ENCODE measurements at places on chromosomes 5 and 9.

- DNase-seq = no peak
Observed at GRCh38 chr5:126195410-126196100, 227.7 kb upstream of the GRAMD2B start.

DNA sequence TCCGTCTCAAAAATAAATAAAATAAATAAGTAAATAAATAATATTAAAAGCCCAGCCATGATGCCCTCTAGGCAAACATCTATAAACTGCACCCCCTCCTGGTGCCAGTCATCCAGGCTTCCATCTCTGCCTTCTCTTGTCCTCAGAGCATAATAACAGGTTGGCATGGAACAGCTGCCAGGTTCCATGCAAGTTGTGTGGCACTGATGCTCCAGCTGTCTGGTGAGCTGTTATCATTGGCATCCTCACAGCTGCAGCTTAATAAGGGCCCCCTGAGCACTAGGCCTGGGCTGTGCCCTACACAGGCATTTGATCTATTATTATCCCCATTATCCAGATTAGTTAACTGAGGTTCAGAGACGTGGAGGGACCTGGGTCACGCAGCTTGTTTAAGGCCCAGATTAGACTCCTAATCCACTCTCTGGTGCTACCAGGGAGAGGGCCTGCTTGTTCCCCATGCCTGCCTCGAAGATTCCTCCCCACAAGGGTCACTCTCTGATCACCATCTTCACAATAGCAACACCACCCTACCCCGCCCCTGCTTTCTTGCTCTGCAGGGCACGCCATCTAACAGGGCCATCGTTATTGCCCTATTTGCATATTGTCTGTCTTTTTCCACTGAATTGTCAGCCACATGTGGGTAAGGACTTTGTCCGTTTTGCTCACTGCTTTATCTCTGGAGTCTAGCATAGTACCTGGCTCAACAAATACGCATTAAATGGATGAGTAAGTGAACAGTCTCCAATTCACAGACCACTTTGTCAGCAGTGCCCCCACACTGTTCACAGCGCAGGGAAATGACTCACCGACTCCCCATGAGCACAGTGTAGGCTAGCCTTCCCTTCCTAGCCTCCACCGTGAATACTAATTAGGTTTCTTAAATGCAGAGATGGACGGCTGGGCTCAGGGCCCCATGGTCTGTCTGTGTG, 1.5 kb upstream of the DNM1 start:
- no peak for DNase-seq

DNA sequence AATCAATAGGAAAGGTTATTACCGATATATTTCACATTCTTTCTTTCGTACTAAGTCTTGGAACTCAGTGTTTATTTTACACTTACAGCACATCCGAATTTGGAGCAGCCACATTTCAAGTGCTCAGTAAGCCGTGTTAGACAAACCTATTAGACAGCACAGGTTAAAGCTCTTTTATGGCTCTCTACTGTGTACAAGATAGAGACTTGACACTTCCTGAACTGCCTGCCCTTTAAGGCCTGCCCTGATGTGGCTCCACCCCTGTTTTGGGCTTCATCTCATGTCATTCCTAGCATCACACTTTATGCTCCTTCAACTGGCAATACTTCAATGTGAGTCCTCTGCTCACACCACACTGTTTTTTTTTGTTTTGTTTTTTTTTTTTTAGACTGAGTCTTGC, 23.5 kb upstream of the SUSD1 start:
- DNase-seq = no peak

DNA sequence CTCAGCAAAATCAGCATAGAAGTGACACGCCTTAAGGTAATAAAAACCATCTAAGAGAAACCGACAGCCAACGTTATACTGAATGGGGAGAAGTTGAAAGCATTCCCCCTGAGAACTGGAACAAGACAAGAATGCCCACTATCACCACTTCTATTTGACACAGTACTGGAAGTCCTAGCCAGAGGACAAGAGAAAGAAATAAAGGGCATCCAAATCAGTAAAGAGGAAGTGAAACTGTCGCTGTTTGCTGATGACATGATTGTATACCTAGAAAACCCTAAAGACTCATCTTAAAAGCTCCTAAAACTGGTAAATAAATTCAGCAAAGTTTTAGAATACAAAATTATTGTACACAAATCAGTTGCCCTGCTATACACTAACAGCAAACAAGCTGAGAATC, 393.3 kb downstream of the KIF4B start:
- DNase-seq = no peak

DNA sequence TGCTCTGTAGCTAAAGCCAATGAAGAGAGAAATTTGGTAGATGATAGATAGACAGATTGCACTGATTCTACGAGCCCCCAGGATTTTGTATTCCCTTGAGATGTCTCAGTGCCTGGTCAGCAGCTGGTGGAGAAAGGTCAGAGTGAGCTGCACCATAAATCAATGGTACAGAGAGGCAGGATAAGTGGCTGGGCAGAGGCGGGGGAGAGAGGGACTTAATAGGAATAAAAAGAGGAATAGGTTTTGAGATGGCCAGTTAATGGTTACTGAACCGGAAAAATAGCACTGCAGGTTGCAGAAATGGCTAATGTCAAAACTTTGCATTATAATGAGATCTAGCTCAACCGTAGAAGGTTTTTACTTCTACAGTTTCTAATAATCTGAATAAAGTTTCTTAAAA, 47.9 kb upstream of the SLC12A2 start:
- no peak for DNase-seq

DNA sequence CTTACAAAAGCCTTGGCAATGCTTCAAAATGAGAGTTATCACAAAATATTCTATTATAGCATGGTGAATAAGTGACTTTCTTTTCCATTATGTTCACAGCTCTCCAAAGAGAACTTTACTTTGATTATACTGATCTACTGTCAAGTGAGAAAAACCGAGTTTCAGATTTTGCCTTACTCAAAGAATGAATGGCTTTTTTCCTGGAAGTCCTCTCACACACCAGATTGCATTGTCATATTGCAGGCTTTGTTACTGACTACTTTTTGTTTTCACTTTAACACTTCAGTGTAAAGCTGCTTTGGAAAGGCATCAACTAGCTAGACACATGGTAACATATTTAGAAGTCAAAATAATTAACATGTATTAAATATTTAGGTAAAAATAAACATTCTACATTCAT, 765.2 kb upstream of the NUDT12 start:
- DNase-seq = no peak

- no peak for DNase-seq
Observed at GRCh38 chr9:9387511-9388115, 1225.2 kb downstream of the PTPRD start.

GRCh38 chr5:32057187-32058096, 116.7 kb downstream of the GOLPH3 start:
- no peak for DNase-seq

DNA sequence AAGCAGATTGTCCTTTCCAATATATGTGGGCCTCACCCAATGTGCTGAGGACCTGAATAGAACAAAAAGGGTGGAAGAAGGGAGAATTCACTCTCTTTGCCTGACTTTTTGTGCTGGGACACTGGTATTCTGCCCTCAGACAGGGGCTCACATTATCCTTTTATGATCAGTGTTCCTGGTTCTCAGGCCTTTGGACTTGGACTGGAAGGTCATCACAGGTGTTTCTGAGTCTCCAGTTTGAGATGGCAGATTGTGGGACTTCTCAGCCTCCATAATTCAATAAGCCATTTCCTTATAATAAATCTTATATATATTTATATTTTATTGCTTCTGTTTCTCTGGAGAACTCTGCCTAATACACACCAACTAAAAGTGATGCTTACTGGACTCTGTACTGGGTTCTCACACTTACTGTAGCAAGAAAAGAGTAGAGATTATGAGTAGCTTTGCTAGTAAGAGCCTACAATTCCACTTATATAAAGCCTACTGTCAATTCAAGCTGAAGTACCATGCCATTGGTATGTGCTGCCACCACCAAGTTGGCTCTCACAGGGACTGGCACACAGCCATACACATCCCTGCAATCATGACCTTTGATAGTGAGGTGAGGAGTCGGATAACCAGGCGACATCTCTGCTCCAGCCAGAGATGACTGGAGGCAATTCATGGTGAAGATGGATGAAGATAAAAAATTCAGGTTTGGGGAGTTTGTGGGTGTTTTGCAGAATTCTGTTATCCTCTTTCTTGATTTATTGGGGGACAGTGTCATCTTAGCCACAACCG, 130.7 kb upstream of the NR3C1 start:
- DNase-seq = no peak

- no peak for DNase-seq
Observed at GRCh38 chr9:36930941-36931340, 103.1 kb downstream of the PAX5 start.

DNA sequence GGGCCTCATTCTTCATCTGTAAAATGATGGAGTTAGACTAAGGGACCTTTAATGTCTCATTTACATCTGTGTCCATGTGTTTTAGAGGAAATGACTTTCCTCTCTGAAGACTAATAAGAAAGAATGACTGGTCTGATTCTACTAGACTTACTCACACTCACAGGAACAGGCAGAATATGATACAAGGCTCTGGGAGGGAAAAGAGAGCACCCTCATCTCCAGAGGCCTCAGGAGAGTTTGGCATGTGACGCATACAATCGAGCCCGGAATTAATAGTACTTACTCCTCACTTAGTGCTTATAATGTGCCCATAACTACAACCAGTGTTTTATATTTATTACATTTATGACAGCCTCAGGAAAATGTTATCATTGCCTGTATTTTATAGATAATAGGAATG, 608.7 kb downstream of the KCTD16 start:
- DNase-seq = no peak

- no peak for DNase-seq
Observed at GRCh38 chr9:98199388-98200033, 7.1 kb upstream of the CORO2A start.

DNA sequence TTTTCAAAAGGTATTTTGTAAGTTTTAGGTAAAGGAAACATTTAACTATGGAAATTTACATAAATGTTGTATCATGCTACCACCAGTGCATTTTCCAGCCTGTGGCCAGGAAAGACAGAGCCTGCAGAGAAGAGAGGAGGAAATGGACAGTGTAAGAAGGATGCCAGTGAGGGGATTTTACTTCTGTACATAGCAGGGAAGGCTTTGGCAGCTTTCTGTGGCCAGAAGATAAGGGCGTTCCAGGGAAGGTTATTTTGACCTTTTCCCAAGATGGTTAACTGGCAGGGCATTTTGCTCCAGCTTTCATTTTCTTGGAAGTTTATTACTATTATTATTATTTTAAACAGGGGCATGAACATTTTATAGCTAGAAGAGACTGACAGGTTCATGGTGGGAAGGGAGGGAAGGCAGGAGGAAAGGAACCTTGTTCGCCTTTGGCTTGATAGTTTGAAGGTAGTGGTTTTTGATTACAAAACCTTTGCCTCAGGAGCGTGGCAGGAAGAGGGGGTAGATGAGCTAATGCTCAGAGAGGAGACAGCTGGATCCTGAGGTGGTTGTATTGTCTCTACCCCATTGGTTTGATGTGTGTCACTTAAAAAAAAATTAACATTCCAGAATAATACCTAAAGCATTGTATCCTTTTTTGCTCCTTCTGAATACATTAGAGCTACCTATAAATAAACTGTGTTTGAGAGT, 4.1 kb downstream of the ISOC1 start:
- DNase-seq = no peak

DNA sequence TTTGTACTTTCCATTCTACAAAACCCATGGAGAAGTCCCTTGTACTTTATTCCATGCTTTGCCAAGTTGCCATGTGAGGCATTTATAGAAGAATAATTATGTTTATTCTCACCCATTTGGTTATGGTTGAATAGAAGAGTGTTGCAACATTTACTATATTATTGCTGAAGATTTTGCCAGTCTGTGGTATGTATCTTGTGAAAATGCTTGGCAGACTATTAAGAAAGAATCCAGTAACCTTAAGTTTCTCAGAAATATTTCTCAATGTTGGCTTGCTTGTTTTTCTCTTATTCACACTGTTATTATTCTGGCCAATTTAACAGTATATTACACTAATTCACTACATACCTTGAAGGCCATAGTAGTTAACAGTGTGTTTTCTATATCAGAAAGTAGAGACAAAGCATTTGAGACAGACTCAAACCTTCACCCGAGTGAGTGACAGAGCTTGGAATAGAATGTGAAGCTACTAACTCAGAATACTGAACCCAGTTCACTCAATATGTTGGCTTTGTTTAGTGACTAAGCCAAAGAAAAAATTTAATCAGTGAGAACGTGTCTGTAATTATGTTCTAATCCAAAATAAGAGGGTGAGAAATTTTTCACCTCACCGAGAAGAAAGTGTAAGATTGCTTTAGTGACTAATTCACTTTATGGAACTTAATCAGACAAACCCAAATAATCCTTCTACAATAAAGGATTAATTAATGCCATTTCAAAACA, 184.4 kb downstream of the CWC27 start:
- no peak for DNase-seq

DNA sequence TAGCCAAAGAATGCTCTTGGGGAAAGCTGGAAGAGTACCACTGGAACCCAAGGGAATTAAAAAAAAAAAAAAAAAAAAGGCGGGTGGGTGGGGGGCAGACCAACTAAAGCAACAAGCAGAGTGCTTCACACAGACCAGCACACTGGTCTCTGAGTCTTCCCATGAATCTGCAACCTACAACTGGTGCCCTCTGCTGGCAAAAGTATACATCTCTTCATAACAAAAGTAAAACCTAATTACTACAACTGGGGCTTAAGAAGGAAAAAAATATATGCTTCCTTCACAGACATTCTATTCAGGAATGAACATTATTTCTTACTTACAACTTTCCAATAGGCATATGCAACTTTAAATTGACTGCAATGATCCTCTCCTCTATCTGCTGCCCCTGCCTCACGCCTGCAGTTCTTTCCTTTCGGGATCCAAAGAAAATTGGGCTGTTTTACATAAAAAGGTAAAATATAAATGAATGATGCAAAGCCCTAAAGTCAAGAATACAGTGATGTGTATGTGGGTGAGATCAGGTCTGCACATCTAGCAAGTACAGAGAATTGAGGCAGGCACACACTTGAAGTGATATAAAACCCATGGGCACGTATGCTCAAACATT, 7.2 kb upstream of the KLHL3 start:
- DNase-seq = peak; percentile 67

- no peak for DNase-seq
Observed at GRCh38 chr5:175610381-175610780, 47.5 kb upstream of the HRH2 start.

GRCh38 chr9:91378695-91379127, 17.0 kb upstream of the AUH start:
- DNase-seq = no peak

GRCh38 chr5:135491552-135492318, 39.6 kb upstream of the TIFAB start:
- DNase-seq = no peak

GRCh38 chr5:84063041-84063440, 321.6 kb downstream of the EDIL3 start:
- no peak for DNase-seq

GRCh38 chr5:57221049-57221568, 47.2 kb downstream of the GPBP1 start:
- DNase-seq = peak; percentile 71

- DNase-seq = no peak
Observed at GRCh38 chr9:33843312-33843961, 26.5 kb downstream of the UBE2R2 start.

GRCh38 chr9:34559624-34560455, 29.7 kb downstream of the CNTFR start:
- no peak for DNase-seq

GRCh38 chr5:31853398-31854135, 214.6 kb downstream of the PDZD2 start:
- DNase-seq = no peak

- DNase-seq = no peak
Observed at GRCh38 chr5:143569213-143569701, 165.8 kb upstream of the NR3C1 start.
